ENCODE measurements at places on chromosomes 1 and 21. TPM values are rescaled to one million over a fixed set of nuclear protein-coding genes. Genes with fewer than 3 reads are reported as not detected.
A peak's percentile ranks its signal among the peaks of the same experiment; 100 is the strongest.

PLEKHN1 gene
- total RNA-seq: 2.9 TPM

MIXL1 gene
- total RNA-seq: not detected

CLDN17 gene
- total RNA-seq: not detected

HMCN1 gene
- 0.29 TPM for total RNA-seq

AGMAT gene
- total RNA-seq: 3.3 TPM

LRRC71 gene
- total RNA-seq: not detected

C1orf226 gene
- total RNA-seq: not detected

TTLL7 gene
- total RNA-seq: 0.06 TPM

GRCh38 chr1:57222801-57223200, 201.1 kb downstream of the DAB1 start:
- no peak for DNase-seq

DNA sequence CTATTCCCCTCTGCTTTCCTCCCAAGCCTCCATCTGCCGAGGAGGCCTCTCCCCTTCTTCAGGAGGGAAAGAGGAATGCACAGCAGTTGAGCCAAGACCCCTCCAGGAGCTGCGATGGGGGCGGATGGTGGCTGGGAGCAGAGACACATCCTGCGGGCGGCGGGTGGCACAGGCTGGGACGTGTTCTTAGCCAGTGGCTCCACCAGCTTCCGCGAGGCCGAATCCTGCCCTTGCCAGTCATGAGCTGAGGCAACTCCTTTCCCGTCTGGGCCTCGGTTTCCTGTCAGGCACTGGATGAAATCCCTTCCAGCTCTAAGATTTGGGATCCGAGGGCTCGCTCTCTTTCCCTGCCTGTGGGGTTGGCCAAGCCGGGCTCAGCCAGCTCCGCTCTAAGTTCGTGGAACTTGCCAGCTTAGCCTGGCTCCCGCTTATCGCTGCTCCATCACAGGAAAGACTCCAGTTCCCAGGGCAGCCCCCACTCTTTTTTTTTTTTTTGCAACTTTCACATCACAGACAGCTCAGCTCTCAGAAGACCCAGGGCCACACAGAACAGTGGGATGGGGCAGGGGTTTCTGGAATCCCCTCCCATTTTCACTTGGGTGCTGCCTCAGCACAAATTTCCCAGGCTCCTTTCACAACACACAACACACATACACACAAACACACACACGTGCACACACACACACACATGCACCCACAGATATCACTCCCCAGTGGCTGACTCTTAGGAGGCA, 506 bp downstream of the MYOM3 start:
- DNase-seq: no peak

DNA sequence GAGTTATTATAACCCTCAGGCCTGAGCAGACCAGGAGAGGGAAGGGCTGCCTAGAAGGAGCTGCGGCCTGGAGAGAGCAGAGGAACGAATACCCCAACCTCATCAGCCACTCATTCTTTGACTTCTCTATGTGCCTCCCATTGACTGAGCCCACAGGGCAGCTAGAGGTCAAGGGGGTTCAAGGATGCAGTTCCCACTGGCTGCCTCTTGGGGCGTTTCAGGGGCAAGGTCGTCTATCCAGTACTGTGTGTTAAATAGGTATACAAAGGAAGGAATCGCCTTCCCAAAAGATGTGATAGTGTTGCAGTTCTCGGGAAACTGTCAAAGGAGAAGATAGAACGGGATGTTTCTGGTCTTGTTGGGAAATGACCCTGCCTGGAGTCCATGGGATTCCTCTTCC, 250.6 kb downstream of the PRDM2 start:
- DNase-seq: no peak

DNA sequence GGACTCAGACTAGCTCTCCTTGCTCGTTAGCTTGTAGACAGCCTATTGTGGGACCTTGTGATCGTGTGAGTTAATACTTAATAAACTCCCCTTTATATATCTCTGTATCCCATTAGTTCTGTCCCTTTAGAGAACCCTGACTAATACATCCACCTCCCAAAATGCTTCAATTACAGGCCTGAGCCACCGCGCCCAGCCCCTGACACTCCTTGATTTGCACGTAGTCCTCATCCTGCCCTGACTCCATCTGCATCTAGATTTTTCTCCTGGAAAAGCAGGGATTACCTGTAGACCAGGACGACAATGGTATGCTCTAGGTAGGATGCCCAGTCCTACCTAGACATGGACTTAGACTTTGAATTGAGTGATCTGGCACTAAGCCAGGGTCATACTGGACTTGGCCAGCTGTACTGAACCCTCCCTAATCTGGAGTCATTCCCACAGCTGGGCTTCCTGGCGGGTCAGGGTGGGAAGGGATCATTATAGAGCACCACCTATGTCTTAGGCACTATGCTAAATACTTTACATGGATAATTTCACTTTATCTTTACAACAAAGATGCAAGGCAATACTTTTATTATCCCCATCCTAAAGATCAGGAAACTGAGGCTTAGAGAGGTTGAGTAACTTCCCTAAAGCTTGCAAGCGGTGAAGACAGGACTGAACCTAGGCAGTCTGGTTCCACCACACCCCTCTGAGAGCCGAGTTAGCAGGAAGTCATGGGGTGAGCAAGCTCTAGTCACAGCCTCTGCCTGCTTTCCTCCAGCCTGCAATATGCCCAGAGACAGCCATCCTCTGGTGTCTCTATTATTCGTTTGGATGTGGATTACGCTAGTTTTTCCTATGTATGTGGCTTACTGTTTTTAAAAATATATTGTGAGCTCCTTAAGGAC, 89.4 kb downstream of the DTL start:
- DNase-seq: no peak

GRCh38 chr1:43550598-43551246, 20.0 kb downstream of the PTPRF start:
- DNase-seq: no peak

DNA sequence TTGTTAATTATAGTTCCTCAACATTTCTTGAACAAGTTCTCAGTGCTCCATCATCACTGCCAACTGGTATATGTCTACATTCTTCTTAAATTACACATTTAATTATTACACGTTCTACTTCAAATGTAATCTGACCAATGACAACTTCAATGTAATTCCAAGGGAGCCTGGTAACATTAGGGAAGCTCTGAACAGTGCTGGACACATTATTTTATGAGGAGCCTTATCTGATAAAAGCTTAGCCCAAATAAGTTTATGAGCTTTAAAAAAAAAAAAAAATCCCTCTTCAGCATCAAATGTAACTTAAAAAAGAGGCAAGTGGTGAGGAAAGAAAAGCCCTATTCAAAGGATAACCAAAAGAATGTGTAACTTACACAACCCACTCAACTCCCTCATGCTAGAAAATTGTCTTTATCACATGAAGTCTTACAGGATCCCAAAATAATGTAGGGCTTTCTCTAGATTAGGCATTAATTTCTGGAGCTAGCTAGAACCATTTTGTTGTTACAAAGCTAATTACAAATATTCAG, 35.2 kb upstream of the ABCA4 start:
- DNase-seq: no peak

DNA sequence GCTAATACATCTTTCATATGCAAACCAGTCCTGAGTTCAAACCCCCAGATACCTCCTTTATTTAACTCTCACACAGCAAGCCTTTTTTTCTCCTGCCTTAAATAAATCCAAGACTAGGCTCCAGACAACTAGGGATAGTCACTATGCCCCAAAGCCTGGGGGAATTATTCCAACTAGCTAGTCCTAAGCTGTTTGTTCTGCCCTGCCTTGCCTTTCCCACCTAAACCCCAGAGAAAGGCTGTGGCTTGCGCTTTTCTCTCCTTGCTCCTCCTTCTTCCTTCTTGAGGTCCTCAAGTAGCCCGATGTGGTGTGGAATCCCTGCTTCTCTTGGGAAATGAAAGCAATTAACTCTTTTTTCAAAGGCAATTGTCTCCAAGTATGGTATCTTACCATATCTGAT, 31.8 kb downstream of the C1orf87 start:
- DNase-seq: no peak

DNA sequence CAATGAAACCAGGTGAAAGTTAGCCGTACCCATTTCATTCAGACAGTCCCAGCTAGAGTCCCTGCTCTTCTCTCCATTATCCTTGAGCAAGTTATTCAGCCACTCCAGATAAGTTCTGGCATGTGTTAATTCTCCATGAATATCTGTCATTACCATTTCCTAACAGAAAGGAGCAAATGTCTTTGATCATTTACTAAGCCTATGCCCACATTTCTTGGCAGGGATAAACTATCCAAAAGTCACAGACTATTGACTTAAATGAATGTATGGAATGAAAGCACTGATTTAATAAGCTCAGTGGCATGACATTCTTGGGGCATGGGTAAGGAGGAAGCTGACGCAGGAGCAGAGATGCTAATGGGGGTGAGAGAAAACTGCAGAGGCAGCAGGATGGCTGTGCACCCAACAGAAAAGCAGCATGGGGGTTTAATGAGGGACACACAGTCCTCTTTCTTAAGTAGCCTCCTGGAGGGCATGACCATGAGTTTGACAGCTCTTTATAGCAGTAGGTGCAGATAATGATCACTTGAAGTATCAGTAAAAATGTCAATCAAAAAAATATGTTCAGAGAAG, 17.6 kb upstream of the DHCR24 start:
- DNase-seq: no peak

- DNase-seq: no peak
Observed at GRCh38 chr21:36542312-36543101, 62.6 kb upstream of the CLDN14 start.

DNA sequence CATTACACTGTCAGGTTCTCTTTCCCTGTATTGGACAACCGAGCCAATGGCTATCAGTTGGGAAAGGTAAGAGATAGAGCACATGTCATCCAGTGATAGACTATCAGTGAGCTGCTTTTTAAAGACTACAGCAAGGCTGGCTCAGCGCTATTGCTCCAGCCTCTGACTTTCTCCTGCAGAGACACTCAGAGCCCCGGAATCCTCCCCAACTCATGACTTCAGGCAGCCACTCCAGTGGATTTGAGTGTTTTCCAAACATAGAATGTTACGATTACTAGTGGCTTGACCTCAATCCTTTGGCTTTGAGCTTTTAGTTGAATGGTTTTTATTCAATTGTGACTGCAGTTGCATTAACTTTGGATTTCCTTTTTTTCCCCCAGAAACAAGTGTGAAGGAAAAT, 331.9 kb downstream of the DISC1 start:
- DNase-seq: no peak

GRCh38 chr1:97923811-97924210, 3.0 kb upstream of the DPYD start:
- no peak for DNase-seq

DNA sequence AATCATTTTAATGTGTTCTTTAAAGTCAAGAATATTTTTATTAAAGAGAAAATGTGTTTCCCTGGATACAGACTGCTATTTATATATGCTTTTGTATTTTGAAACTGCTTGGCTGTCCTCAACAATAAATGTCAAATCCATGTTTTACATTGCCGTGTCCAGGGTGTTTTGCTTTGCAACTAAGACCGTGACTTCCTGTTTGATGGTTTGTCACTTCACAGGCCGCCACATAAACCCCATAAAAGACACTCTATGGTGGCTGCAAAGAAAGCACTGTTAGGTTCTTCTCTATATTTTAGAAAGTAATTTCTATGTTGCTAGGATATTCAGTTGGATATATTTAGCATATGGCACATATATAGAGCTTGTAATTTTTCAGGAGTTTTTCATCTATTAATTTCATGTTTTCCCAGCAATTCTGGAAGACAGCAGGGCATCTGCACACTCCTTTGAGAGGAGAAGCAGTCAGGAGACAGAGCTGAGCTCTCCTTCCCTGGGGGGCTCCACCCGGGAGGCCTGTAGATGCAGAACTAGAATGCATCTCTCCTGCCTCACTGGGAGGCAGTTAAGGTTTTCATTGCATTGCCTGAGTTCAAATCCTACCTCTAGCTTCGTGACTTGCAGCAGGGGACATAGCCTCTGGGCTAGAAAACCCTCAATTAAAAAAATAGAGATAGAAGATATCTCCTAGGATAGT, 33.1 kb downstream of the PRDM2 start:
- peak; percentile 70 for DNase-seq

GRCh38 chr1:27372808-27373690, 1.6 kb downstream of the FCN3 start:
- DNase-seq: no peak

DNA sequence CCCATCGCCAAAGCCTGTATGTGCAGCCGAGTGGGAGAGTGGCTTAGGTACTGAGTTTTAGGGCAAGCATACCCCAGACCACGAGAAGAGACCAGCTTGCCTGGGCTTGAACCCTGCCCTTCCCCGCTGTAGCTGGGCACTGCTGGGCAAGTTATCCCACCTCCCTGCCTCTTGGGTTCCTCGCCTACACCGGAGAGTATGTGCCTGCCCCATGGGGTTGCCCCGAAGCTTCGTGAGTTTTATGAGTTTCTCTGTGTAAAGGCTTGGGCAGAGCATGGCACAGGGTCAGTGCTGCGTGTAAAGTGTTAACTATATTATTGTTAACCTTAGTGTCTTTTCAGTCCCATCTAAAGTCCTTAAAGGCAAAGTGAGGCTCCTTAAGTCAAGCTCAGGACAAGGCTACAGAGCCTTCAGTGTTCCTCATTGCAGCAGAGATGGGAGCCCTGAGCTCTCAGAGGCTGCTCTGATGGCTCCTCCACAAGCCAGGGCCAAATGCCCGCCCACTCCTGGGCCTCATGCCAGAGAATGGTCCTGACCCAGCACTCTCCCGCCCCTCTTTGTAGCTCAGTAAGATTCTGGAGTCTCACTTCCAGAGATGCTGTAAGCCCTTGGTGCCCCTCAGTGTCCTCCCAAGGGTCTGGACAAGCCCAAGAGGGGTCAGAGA, 37.0 kb upstream of the KCNA10 start:
- no peak for DNase-seq

- no peak for DNase-seq
Observed at GRCh38 chr1:70717211-70717610, 306.1 kb downstream of the CTH start.

- no peak for DNase-seq
Observed at GRCh38 chr21:33825915-33826314, 89.7 kb downstream of the ATP5PO start.

DNA sequence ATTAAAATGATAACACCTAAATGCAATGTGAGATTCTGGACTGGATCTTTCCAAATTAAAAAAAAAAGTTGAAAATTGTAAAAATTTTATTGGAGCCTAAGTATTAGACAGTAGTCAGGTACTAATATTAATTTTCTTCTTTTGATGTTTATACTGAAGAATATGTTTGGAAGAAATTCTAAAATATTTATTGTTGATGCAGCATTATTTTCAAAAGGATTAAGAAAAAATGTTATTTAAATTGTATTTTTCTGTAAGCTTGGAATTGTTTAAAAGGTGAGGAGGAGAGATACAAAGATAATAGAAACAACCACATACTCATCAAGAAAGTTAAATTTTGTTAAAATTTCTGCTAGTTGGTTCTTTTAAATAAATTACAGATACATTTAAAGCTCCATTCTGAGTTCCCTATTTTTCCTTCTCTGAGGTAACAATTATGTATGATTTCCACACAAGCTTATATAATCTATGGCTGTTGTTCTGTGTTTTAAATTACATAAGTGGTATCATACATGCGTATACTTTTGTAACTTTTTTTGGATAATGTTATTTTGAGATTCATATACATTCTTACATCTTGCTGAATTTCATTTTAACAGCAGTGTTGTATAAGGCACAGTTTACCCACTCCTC, 180.3 kb upstream of the RGS18 start:
- no peak for DNase-seq

- DNase-seq: no peak
Observed at GRCh38 chr1:162954824-162955223, 93.8 kb upstream of the CCDC190 start.
